ENCODE measurements at places on chromosomes 16 and 17.

- no peak for DNase-seq
These were observed at the start of gene NOXO1 for GRCh38 chr16:1981398-1981836. Gene NOXO1, minus strand, starts transcription at chr16:1981469. Its CDS starts 290 bp downstream, at chr16:1981179.

DNA sequence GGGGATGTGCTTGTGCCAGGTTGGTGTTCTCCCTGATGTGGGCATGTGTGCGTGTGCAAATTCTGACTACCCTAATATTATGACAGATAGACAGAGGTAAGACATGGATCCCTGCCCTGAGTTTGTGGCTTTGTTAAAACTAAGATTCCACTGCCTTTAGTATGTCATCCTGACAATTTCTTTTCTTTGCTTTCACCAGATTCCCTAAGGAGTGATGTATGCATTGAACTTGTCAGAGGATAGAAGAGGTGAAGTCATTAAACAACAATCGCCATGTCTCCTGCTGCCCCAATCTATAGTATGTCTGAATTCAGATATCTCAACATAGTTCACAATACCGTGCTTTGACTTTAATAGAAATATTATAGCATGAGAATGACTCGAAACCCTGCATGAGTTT is 137.1 kb upstream of the ELAC2 start:
- DNase-seq = no peak

- DNase-seq = no peak
These were observed 9.9 kb upstream of the CCL5 start for GRCh38 chr17:35889818-35890773.

DNA sequence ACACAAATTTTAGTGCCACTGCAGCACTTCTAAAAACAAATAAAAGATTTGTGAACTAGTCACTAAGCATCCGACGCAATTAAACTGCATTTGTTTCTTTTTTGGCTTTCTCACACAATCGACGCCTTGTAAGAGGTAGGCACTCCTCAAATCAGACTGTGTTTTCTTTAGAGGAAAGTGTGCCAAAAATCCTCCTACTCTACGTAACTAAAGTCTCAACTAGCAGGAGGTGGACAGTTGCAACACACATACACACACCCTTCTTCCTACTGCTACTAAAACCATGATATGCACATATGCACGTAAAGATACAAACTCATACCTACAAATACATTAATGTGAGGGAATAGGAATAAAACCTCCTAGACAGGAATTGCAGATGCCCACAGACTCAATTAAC is 844.7 kb upstream of the SOX9 start:
- DNase-seq = no peak

- DNase-seq = no peak
These were observed 43.2 kb downstream of the RPA1 start for GRCh38 chr17:1872976-1873375.

GRCh38 chr16:85259832-85260167 is 147.5 kb upstream of the CIBAR2 start:
- DNase-seq = no peak
